ENCODE measurements at places on chromosomes 1 and 21. TPM values are rescaled to one million over a fixed set of nuclear protein-coding genes. Genes with fewer than 3 reads are reported as not detected.

- peak; percentile 13 for DNase-seq
Measured at GRCh38 chr1:64437453-64437852, 32.5 kb upstream of the CACHD1 start.

DNA sequence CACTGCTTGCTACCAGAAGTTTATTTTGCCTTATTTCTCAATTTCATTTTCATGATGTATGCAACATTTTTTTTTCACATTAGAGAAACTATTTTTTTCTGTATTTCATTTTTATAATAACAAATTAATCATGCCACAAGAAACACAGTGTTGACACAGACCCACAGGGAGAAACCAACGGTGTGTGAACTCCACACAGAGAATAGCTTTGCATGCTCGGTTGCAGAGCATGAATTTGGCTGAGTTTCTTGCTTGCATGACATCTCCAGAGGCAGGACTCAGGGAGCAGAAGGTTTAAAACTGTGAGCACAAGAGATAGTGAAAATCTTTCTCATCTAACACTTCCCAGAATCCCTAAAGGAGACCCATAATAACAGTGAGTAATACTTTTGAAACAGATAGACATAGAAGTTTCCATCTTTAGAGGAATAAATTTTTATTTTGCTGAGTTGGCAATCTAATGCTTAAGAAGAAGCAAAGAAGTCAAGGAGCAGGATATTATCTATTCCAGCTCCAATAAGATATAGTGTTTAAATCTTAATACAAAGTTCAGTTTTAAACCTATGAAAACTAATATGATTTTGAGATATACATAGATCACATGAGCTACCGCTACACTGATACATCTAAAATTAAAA is 890.9 kb downstream of the MRPL39 start:
- DNase-seq: no peak

The ADCY10 gene
- total RNA-seq: not detected

- DNase-seq: no peak
Measured at GRCh38 chr1:41161846-41162245, 80.3 kb downstream of the SCMH1 start.

The TRMT1L gene
- 6.9 TPM for total RNA-seq

GRCh38 chr1:190975827-190976226 is 498.2 kb upstream of the BRINP3 start:
- no peak for DNase-seq

All from PC-3 (cell line).